Non-pigmented ciliary epithelial cell (primary cell): ENCODE measurements at places on chromosomes 4 and X.

GRCh38 chr4:74456849-74457395, 12.0 kb downstream of the AREG start:
- DNase-seq, result no peak

DNA sequence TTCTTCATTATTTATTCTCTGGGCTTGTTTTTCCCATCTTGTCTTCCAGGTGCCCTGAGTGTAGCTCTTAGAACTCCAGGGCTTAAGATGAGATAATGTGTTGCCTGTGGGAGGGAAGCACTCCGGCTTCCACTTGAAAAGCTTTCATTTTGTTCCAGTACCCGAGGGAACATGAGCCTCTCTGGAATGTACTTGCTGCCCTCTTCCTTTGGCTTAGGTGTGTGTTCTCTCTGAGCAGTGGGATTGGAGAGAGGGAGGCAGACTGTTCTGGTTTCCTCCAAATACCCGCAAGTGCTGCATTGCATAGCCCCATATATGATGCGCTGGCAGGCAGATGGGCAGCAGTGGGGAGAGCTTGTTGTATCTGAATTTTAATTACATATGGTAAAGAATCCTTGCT, 861 bp upstream of the DTHD1 start:
- no peak for DNase-seq

- DNase-seq, result no peak
Observed at GRCh38 chrX:40055495-40055894, 42.3 kb downstream of the BCOR start.

GRCh38 chrX:66489339-66489738, 149.5 kb downstream of the EDA2R start:
- DNase-seq, result no peak

- no peak for DNase-seq
Observed at GRCh38 chrX:23822397-23822796, 39.4 kb downstream of the SAT1 start.

GRCh38 chrX:72029483-72030411, 102.0 kb downstream of the RTL5 start:
- peak; percentile 55 for DNase-seq

DNA sequence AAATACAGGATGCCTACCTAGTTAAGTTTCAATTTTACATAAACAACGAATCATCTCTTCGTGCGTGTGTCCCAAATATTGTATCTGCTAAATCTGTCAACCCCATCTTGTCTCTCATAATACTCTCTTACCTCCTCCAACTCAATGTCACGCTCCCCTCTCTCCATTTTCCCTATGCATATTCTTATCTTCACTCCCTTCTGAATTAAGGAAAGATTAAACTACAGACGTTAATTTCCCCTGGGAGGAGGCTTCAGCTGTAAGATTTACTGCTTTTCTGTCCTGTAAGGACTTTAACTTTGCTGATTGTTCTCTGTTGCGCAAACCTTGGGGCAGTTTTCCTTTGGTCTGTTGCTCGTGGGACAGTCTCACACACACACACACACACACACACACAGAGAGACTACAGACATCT, 455 bp upstream of the ABCB7 start:
- no peak for DNase-seq

- DNase-seq, result no peak
Observed at GRCh38 chr4:10079912-10080588, 36.5 kb downstream of the WDR1 start.

DNA sequence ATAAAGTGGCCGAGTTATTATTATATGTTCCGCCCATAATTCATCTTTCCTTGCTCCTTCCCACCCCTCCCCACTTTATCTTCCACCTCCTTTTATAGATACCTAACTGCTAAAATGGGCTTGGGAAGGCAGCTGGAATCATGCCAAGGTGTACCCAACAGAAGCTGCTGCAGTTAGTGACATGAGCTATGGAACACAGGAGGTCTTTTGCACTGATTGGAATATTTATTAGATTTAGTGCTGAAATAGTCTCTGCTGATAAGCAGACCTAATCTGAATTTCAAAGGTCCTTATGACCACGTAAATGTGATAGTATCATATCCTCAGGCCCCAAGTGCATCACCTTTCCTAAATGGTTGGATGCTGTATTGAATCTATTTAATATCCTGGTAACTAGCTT, 64.9 kb downstream of the HMGB2 start:
- DNase-seq, result no peak

DNA sequence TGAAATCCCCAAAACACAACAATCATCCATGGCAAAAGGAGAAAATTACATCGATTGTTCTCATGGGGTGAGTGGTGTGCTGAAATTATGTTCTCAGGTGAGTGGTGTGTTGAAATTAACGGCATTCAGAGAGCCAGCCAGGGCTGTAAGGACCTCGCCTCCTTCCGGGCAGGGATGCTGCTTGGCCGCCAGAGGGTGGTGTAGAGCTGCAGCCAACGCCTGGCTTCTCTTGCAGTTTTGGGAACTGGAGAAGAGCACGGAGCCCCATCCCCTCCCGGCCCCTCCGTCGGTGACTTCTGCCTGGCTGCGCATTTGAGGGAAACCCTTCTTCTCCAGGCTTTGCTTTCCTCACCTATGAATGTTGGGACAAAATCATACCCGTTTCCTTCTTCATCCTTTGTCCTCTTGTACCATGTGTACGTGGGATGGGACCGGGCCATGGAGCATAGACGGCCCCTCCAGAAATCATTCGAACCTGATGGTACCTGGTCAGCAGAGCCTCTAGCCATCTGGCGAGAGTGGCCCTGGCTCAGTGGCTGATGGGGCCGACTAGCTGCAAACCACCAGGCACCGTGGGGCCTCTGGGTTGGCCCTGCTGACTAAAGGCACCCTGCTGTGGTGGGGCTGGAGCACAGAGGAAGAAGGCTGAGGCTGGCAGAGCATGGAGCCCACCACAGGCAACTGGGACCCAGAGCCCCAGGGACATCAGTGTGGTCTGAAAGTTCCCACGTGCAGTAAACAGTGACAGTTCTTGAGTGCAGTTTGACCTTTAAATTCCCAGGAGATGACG, 28.4 kb downstream of the TRMT44 start:
- no peak for DNase-seq

- DNase-seq, result no peak
Observed at GRCh38 chr4:98098764-98099163, 44.5 kb downstream of the STPG2 start.
